Kidney tubule cell (primary cell): ENCODE measurements at places on chromosomes 12 and 14.

DNA sequence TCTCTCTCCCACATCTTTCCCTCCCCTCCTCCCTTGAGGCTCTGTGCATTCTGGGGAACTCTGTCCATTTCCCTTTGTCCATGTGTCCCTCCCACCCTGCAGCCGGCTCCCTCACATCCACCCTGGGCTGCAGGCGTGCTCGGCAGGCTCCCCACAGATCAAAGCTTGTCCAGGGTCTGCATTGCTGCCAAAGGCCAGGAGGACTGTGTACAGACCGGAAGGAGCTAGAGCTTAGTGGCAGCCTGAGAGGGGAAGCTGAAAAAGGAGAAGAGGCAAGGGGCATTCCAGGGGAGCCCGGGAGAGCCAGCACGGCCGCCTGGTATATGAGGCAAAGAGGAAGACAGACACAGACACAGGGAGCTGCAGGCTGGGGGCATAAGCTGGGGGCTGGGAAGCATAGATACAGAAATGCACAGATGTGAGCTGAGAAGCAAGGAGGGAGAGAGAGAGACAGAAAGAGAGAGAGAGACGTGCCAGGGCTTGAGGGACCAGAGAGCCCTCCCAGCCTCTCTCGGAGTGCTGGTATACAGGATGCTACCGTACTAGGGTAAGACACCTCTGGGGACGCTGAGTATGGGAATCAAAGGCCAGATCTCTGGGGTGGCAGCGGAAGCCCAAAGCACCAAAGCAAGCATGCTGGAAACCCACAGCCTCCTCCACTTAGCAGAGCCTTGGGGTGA lies 3.3 kb downstream of the CD4 start:
- DNase-seq = no peak

- no peak for DNase-seq
Observed at GRCh38 chr12:96069511-96070231, 34.3 kb upstream of the LTA4H start.

GRCh38 chr14:71618716-71619115 lies 313.5 kb upstream of the RGS6 start:
- no peak for DNase-seq

DNA sequence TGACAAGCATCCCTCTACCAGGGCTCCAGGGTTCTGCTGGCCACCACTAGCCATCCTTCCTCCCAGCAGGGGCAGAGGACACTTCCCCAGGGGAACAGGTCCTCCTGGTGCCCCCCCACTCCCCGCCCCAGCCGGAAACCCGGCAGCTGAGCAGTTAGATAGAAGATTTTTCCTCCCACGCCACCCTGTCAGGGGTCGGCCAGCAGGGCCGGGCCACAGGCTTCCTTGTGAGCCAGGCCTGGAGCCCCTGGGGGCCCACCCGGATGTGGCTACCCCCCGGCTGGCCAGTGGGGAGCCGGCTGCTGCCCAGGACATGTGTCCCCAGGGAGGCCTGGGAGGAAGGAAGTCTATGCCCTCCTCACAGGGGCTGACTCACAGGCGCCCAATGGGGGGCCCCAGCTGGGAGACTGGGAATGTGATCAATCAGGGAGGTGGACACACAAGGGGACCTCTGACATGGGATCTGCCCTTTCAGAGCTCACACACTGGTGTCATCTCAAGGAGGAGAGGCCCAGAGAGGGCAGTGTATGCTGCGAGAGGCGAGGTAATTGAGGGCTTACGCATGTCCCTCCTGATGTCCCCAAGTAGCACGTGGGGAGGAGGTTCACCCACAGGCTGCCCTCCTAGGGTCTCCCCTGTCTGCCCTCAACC lies 4.2 kb downstream of the SH2B3 start:
- peak; percentile 36 for DNase-seq

- no peak for DNase-seq
Observed at GRCh38 chr12:24723759-24724158, 225.1 kb downstream of the BCAT1 start.

DNA sequence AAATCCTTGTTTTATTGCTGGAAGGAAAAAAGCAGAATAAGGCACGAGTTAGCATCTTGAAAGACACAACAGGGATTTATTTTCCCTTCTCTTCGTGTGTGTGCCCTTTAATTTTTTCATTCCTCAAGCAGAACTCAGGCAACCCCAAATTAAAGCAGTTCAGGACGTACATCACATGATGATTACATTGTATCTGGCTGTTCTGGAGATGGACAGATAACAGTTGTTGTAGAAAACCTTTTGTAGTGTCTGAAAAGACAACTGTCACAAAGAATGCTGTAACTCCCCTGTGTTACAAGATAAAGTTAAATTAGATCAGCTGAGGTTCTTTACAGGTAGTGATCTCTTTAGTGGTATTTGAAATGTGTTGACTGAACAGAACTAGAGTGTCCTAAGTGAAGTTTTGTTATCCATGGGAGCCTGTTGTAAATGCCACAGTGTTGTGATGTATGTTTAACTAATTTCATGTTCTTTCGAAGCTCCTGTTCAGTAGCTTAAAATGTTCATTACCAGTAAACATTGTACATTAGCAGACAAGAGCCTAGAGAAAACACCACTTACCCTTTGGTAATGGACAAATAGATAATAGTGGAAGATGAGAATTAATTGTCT lies 58.5 kb downstream of the TMTC2 start:
- DNase-seq = no peak

DNA sequence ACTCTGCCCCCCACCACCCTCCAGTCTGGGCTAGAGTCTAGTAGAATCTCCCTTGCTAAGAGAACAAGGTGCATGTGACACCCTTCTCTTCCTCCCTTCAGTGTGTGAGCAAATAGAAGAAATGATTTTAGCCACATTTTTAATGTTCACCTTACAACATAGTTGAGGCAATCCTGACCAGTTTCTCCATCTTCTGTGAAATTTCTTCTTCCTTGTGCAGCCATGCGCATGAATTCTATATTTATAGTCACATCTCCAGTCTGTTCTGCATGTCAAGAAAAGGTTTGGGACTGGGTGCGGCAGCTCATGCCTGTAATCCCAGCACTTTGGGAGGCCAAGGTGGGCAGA lies 9.5 kb upstream of the LTA4H start:
- DNase-seq = no peak

GRCh38 chr12:55717011-55718007 lies 1.5 kb downstream of the BLOC1S1 start:
- DNase-seq = peak; percentile 88

DNA sequence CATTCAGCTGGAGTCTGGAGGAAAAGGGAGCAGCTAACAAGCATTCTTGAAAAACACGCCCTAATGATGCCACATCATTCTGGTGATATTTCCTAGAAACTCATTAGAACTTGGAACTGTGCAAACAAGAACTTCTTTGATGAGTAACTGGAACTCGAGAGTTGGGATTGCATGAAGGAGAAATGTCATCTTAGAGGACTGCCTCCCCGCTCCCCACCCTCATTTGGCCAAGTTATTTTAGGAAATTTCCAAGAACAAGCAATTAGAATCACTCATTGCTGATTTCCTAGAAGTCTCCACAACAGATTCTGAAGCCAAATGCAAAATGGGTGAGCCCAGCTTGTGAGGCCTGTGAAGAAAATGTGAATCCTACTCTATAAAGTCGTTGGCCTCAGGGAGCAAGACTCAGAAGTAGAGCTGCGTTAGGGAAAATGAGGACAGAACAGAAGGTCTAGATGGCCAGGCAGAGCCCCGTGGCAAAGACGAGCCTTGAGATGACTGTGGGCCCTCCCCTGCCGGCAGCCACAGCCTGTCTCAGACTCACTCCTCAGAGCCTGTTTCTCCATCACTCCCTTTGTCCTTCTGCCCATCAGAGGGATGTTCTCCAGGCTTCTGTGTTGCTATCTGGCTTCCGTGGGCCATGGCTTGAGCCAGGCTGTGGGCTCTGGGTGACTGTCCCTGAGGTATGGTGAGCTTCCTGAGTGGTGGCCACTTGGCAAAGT lies 38.4 kb downstream of the RTL1 start:
- no peak for DNase-seq

GRCh38 chr12:22121224-22121623 lies 75.2 kb downstream of the CMAS start:
- DNase-seq = no peak

DNA sequence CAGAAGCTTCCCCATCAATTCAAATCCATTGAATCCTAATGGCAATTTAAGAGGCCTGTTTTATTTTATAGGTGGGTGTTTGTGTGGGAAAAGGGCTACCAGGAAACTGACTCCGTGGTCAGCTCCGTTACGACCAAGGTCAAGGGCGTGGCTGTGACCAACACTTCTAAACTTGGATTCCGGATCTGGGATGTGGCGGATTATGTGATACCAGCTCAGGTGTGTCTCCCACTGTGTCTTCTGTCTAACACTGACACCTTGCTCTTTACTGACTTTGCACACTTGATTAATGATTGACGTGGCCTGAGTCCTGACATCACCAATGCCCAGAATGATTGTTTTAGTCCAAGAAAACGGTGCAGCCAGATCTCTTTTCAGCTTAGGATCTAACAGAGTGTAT lies 7.1 kb downstream of the P2RX4 start:
- peak; percentile 64 for DNase-seq

DNA sequence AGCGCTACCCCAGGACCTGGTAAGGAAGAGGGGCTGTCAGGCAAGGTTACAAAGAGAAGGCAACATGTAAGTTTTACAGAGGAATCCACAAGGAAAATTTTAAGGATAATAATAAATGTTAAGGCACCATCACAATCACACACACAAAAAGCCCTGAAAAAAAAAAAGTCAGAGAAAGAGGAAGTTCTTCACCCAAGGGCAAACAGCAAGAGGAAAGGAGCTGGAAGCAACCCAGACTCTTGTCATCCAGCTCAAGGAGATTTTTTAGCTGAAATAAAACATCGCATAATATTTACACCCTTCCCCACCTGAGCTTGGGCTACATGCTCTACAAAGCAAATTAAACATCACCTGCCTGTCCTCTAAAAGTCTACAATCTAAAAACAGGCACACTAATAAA lies 9.5 kb downstream of the SPTB start:
- no peak for DNase-seq

DNA sequence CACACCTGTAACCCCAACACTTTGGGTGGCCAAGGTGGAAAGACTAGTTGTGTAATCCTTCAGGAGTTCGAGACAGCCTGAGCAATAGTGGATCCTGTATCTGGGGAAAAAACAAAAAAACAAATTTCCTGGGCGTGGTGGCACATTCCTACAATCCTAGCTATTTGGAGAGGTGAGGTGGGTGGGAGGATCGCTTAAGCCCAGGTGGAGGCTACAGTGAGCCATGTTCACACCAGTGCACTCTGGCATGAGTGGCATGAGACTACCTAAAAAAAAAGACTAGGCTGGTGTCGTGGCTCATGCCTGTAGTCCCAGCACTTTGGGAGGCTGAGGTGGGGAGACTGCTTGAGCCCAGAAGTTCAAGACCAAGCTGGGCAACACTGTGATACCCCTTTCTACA lies 17.2 kb downstream of the PTGES3 start:
- DNase-seq = no peak

DNA sequence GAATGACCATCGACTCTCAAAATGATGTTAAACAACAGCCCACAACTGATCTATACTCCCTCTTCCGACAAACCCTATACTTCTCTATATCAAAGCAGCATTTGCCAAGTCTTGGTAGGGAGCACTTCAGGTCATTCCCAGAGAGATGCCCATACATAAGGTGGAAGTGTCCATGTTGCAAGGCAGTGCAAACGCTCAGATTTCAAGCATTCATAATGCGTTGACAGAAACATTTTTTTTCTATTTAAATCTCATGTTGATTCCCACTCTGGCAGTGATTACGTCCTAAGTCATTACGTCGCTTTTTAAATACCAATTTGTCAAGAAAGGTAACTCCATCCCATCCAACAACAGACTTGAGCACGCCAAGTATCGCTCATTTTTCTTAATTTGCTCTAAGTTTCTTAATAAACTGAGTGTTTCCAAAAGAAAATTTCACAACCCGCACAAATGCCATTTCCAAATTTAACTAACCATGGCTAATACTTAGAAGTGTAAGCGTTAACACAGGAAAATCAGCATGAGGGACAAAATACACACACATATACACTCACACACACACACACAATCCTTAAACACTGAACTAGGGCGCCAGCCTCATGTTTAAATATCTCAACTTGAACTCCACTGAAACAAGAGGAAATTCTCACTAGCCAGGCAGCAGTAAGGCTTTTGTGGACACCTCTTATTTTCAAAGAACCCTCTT lies 1.1 kb downstream of the GXYLT1 start:
- peak; percentile 40 for DNase-seq

DNA sequence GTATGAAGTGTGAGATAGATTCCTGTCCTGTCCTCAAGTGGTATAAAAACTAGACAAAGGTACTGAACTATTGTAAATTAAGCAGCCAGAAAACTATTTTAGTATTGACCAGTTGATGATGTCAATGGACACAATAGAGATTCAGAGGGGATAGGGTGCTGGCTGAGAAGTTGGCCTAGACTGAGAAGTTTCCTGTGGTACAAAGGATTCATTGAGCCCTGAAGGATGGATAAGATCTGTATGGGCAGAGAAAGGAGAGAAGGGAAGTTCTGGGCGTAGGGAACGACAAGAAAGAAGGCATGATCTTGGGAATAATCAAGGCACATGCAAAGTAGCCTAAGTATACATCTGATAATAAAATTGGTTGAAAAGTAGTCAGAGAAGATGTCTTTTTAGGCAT lies 44.6 kb downstream of the DAD1 start:
- no peak for DNase-seq

GRCh38 chr14:96843137-96843536 lies 46.0 kb downstream of the VRK1 start:
- no peak for DNase-seq

- DNase-seq = no peak
Observed at GRCh38 chr14:68386446-68386845, 406.4 kb downstream of the ZFP36L1 start.

GRCh38 chr12:76883151-76883550 lies 4.3 kb upstream of the CSRP2 start:
- DNase-seq = peak; percentile 96

- peak; percentile 73 for DNase-seq
Observed at GRCh38 chr14:94748667-94749347, 21.1 kb downstream of the GSC start.

GRCh38 chr14:49585803-49586672 lies at the start of gene RPS29:
RPS29 (minus strand) TSS chr14:49586380; CDS start chr14:49586346, 34 bp downstream.
- peak; percentile 99 for DNase-seq
